AG08395 (cell line): ENCODE measurements at places on chromosomes 2 and 18.
A peak's percentile ranks its signal among the peaks of the same experiment; 100 is the strongest.

GRCh38 chr2:20186078-20186854, 38.7 kb downstream of the SDC1 start:
- peak; percentile 33 for DNase-seq

DNA sequence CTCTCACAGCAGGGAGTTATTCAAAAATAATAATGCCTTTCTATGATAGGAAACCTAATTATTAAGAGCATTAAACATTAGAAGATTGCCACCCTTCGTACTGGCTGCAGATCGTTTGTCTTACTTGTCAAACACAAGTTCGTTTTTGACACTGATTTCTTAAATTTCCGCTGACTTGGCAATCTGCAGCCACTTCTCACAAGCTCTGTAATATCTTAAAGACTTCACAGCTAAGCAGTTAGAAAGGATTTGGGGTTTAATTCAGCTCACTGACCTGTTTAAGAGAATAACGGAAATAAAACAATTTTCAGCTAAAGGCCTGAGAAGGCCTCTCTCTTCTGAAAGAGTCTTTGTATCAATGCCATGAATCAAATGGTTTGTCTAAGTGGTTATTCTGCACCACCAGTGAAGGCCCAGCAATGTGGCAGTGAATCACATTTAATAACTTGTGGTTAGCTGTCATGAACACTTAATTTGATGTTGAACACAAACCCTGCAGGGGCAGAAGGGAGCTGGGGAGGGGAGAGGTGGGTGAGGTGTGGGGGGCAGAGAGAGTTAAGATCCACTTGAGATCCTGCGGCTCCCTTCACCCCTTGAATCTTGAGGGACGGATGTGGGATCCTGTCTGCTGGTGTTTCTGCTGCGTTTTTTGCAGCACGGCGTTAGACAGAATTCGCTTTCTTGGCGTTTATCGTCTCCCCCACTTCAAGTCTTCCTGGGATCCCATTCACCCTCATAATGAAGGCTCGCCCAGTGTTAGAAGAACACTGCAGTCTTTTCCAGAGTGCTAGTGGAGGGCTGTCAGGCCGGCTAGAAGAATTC, 145.4 kb upstream of the SATB2 start:
- no peak for DNase-seq

DNA sequence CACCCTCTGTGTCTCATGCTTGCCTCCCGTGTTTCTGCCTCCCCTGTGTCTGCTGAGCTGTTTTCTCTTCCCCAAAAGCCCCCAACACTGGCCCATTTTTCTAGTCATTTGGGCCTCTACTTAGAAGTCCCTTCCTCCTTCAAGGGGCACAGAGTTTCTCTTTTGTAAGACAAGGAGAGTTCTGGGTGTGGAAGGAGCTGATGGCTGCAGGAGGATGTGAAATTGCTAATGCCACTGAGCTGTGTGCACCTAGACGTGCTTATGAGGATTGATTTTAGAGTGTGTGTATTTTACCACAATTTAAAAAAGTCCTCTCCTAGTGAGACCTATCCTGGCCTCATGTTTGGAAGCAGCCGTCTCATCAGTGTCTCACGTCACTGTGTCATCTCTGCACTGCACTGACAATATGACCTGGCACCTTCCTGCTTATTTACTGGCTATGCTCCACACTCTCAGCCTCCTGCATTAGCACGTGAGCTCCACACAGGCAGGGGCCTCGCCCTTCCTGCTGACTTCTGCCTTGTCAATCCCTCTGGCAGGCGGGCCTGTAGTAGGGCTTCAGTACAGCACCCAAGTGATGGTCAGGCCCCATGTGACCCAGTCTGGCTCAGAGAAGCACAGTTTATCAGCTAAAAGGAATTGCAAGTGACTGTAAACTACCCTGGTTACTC, 8.0 kb upstream of the MBP start:
- DNase-seq: no peak

DNA sequence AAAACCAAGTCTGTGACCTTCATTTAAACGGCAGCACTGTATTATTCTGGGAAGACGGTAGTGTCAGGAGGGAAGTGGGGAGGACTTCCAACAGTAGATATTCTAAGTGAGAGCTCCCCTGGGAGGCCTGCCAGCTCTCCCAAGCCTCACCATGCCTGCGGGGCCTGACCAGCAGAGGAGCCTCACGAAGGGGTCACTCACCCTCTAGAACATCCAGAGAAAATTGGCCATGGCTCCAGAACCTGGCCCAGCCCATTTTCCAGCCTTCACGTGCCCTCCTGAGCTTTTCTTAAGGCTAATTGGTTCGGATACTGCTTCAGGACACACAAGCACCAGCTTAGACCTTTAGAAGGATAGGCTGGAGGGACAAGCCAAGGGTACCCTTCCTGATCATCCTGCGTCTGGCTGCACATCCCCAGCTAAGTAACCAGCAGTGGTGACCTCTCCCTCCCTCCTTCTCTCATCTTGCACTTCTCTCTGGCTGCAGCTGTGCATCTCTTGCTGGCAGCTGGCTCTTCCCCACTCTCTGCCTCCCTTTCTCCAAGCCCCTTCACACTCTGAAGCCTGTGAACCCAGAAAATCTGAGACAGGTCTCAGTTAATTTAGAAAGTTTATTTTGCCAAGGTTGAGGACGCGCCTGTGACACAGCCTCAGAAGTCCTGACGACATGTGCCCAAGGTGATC, 120.1 kb upstream of the PKDCC start:
- DNase-seq: no peak

DNA sequence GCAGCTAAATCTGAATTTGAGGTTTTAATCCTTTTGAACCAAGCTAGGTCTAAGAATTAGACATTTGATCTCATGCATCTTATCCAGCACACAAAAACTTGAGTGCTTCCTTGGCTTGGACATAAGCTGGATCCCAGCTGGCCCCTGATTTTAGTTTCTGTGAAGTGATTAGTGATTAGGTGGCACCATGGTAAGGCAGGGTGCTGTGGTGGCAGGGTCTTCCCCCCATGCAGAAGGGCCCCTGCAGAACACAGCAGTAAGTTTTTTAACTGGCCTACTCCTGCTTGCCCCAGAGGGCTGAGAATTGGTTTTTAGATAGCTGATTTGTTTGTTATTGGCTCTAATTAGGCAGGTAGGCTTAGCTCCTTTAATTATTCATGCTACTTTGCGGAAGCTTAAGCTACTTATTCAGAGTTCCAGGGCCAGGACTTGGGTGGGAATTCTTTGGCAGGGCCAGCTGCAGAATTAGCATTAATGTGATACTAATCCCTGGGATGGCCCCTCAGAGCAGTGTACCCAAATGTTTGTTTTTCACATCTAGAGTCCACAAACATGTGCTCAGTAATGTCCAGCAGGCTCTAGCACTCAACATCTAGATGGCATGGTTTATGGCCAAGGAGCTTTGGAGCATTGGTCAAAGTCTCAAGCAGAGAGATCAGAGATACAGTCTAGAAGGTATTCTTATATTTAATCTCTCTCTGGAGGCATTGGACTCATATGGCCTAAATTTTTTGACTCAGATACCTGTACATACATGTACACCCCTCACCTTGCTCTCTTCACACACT, 99.6 kb downstream of the FMNL2 start:
- DNase-seq: no peak

- DNase-seq: no peak
These were observed 42.0 kb upstream of the SCG2 start for GRCh38 chr2:223644136-223644535.

DNA sequence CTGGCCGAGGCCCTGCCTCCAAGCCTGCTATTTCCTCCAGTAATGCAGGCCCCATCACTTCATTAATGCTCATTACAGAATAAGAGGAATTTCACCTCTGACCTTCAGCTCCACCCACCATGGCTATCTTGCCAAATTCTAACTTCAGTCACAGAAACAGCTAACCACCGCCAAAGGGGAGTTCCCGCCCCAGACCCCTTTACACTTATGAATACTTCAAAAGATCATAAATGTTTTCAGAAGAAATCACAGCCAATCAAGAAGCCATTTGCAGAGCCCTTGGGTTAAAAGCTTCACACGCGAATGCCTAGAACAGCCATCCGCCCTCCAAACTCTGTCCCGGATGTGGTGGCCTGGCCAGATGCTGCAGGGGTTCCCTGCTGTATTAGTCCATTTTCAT, 73.8 kb upstream of the TWIST2 start:
- no peak for DNase-seq

- no peak for DNase-seq
These were observed 54.5 kb upstream of the DAPL1 start for GRCh38 chr2:158740621-158741020.

DNA sequence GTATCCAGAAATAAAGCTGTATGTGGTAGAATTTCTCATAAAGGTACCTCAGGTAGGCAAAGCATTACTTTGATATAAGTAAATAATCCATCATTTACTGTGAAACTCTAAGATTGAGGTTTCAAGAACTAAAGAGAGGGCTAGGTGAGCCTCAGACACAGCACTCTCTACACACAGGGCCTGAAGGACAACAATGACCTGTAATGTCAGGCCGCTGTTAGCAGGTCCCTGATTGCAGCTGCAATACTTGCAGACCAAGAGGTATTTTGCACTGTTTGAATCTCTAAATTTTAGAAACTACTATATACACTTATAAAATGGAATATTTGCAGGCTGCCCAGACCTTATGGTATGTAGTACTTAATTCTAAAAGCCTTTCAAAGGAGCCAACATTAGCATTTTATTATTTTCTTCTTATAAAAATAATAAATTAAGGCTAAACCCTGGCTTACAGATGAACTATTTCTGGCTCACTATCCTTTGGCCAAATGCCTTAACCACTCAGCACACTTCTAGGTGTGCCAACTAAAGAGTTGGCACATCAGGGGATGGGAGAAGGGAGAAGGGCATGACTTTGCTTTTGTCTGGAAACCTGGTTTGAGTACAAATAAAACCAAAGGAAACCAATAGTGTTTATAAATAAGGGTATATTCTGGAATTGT, 66.7 kb upstream of the SLC39A10 start:
- DNase-seq: no peak

DNA sequence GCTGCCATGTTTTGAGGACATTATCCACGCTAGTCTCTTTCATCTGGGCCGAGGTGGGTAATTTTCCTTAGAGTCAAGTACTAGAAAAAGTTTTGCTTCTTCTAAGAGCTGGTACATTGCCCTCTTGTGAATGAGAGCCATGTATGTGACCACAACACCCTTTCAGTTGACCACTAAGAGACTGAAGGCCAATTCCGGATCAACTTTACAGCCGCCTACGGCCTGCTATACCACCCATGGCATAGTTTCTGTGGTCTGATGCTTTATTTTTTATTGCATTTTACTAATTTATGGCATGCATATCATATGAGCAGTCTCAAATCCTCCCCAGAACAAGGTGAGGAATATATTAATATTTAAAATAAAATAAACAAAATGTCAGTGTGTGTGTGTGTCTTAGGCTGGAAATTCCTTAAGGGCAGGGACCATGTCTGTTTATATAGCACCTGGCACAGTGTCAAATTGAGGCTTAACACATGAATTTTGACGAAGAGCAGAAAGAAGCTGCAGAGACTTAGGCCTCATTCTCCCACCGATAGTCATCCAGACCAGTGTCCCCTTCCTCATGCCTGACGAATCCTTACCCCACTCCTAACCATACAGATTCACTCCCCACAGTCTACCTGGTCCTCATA, 35.4 kb downstream of the PSD4 start:
- DNase-seq: no peak

GRCh38 chr2:79627237-79627636, 114.4 kb downstream of the CTNNA2 start:
- DNase-seq: no peak

DNA sequence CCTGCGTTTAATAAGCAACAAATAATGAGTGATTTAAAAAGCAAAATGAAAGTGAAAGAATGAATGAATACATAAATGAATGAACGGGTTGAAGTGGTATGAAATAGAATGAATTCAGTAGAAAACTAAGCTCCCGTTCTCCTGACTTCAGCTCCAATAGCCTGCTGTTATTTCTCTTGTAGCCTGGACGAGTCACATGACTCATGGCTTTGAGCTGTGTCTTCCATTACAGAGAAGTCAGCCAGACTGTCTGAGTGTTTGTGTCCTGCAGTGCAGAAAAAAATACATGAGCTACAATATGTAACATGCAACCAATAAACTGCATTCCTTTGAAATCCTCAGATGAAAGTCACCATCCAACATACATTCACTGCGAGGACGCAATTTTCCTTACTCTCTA, 21.2 kb downstream of the SCG2 start:
- DNase-seq: peak; percentile 69

- DNase-seq: no peak
These were observed 77.4 kb upstream of the LDLRAD4 start for GRCh38 chr18:13141209-13141608.

- DNase-seq: no peak
These were observed 8.0 kb upstream of the KLHL29 start for GRCh38 chr2:23376972-23377371.

DNA sequence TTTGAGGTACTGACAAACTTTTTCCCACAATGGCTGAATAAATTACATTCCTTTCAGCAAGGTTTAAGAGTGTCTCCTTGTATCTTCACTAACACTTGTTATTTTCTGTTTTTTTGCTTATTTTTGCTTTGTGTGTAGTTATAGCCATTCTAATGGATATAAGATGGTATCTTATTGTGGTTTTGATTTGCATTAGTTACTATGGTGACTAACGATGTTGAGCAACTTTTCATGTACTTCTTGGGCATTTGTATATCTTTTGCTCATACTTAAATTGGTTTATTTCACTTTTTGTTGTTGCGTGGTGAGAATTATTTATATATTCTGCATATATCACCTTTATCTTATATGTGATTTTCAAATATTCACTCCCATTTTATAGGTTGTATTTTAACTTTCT, 79.9 kb upstream of the FSIP2 start:
- no peak for DNase-seq

DNA sequence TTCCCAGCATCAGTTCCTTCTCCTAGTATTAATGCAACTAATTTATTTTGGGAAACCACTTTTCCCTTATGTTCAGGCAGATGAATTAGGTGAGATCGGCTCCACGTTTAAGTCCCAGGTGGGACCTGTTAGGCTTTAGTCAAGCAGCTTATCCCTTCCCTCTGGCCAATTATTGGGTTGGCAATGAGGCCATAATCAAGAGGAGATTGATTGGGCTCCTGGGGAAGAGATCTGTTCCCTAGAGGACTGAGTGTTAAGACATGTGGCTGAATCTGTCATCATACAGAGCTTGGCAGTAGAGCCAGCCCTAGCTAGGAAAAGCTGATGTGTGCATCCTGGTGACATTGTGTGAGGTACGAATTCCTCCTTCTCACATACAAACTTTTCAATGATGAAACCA, 104.4 kb downstream of the PTH2R start:
- DNase-seq: no peak

- DNase-seq: no peak
These were observed 134.3 kb downstream of the KLHL29 start for GRCh38 chr2:23519334-23519651.

- DNase-seq: no peak
These were observed 431.5 kb downstream of the DCDC2C start for GRCh38 chr2:4134551-4135550.

GRCh38 chr2:105224444-105224843, 17.1 kb upstream of the GPR45 start:
- no peak for DNase-seq

- DNase-seq: peak; percentile 79
These were observed 57.6 kb downstream of the SLC4A3 start for GRCh38 chr2:219684721-219685689.

DNA sequence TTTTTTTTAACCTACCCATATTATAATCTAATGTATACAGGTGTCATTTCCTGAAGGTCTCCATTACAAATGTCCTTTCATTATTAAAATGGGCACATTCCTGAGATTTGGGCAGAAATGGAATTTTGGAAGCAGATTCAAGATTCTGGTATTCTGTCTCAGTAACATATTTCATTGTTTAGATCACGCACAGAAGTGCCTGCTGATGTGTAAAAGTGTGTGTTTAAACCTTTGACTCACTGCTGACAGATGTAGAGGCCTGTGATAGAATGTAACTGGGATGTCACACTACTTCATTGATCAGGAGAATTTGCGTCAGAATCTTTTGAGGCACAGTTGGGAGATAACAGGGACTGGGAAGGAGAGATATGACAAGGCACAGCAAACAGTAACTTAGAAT, 276.8 kb upstream of the EPAS1 start:
- peak; percentile 23 for DNase-seq
